ENCODE measurements at places on chromosomes 7 and 10. TPM values are rescaled to one million over a fixed set of nuclear protein-coding genes. Genes with fewer than 3 reads are reported as not detected.
A peak's percentile ranks its signal among the peaks of the same experiment; 100 is the strongest.

DNA sequence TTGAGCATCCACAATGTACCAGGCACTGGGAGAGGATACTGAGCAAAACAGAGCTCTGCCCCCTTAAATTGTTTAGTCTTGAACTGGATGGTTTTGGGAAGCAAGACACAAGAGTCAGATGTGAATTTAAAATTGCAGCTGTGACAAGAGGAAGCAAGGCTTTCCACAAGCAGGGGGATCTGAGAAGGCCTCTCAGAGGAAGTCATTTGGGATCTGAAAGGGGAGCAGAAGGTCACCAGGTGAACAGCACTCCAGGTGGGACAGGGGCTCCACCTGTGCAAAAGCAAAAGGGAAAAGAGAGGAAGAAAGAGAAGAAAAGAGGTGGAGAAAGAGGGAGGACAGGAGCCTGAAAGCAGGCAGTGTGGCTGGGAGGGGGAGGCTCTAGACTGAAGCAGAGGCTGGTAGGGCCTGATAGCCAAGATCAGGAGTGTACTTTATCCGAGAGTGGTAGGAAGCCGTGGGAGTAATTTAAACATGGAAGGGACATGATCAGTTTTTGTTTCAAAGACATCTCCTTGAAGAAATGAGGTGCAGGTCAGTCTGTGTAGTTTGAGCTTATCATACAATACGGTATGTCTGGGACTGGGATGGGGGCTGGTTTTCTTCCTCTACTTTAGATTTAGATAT lies 76.1 kb upstream of the DUSP5 start:
- no peak for DNase-seq

DNA sequence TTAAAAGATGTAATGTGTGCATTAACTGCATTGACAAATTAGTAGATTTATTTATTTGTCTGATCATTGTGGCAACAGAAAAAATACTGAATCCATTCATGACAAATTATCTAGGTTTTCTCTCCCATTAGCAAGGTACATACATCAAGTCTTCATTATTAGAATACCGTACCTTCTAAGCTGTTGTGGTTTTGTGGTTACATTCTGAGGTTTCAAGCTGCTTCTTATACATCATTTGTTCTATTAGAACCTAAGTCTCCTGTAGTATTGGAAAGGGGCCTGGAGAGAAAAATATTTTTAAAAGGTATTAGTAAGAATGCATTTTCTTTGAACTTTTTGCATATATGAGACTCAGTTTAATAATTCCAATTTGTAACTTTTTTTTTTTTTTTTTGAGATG lies 26.3 kb upstream of the CACNB2 start:
- DNase-seq: no peak

- DNase-seq: no peak
Measured at GRCh38 chr7:34011696-34012095, 106.4 kb downstream of the BMPER start.

GRCh38 chr7:133237545-133237944 lies 15.3 kb upstream of the EXOC4 start:
- no peak for DNase-seq

- DNase-seq: no peak
Measured at GRCh38 chr7:46885167-46885566, 696.7 kb downstream of the TNS3 start.

DNA sequence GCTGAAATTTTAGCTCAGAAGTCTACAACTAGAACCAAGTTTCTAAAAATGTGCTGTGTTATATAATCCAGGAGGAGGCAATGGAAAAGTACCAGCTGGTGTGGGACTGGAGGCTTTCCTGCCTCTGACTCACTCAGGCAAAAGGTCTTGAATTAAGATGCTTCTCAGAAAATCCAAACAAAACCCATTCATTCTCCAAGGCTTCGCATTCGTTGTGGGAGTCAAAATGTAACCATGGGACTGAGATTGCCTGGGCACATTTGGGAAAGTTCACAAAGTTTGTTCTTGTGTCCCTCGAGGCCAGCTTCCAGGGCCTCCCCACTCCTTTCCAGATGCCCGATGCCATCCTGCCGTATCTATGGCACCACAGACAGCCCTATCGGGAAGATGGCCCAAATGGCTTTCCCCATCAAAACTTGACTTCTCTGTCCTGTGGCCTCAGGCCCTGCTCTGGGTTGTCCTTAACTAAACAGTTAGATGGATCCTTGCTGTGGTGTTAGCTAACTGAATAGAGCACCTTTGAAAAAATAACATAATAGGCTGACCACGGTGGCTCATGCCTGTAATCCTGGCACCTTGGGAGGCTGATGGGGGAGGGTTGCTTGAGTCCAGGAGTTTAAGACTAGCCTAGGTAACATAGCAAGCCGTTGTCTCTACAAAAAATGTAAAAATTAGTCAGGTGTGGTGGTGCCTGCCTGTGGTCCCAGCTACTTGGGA lies 180.5 kb downstream of the PFKFB3 start:
- peak; percentile 35 for DNase-seq

DNA sequence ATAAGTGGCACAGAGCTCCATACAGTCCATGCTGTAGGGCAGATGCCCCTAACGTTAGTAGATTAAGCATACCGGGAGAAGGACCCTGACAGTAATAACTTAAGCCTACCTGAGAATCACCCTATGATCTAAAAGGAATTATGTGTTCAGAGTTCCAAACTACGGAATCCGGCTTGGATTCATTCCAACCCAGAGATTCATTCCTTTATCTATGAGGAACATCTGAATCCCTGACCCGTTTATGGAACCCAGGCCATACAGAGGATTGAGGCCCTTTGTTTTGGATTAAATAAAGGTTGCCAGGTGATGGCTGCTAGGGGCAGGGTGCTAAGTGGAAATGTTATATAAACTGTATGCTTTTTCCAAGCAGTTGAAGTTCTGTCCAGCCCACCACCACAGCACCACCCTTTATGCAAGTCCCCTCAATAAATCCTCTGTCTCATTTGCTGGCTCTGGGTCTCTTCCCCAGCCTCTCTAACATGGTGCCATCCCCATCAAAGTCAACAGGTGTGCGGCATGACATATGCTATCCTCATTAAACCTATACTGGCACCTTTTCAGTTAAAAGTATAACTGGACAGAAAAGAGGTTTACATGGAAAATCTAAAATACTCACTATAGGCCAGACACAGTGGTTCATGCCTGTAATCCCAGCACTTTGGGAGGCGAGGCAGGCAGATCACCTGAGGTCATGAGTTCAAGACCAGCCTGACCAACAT lies 9.1 kb upstream of the ANAPC16 start:
- no peak for DNase-seq

GRCh38 chr7:94908323-94909178 lies 1.2 kb downstream of the PPP1R9A start:
- no peak for DNase-seq

- DNase-seq: no peak
Measured at GRCh38 chr10:130487566-130487965, 351.4 kb downstream of the GLRX3 start.

- DNase-seq: no peak
Measured at GRCh38 chr7:45098983-45099839, 10.4 kb upstream of the NACAD start.

- peak; percentile 88 for DNase-seq
Measured at GRCh38 chr10:32961895-32962369, 3.9 kb upstream of the ITGB1 start.

GRCh38 chr7:26792006-26792405 lies 72.4 kb downstream of the SKAP2 start:
- no peak for DNase-seq

DNA sequence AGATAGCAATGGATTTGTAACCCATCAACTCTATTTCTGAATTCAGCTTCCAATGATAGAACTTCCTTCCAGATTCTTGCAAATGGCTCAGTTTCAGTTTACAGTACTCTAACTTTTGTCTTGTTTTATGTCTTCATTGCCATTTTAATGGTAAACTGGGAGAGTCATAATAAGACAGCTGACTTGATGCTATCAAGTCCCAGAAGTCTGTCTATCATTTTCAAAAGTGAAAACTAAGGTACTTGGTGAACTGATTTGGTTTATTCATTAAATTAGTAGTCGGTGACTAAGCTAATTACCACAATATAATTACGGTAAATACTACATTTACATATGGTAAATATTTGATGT lies 25.0 kb downstream of the RTKN2 start:
- DNase-seq: no peak

- no peak for DNase-seq
Measured at GRCh38 chr10:91610444-91610843, 22.4 kb downstream of the PPP1R3C start.

DNA sequence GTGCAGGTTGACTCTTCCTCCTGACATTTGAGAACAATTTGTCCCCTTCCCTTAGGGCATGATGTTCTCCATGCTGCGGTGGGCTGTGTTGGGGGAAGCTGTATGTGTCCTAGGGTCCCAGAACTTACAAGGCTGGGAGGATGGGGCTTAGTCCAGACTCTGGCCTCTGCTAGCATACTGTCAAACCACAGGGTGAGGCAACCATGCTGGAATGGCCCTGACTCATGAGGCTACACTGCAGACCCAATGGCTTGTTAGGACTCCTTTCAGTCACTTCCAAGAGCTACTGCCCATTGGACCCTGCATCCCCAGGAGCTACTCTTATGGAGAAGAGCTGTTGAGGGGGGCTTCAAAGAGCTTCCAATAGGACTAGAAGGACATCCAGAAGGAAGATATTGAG lies 20.1 kb upstream of the FAM170B start:
- DNase-seq: no peak

- peak; percentile 35 for DNase-seq
Measured at GRCh38 chr7:81484261-81484660, 285.6 kb downstream of the HGF start.

- no peak for DNase-seq
Measured at GRCh38 chr7:45028920-45029344, 28.9 kb downstream of the CCM2 start.

- DNase-seq: no peak
Measured at GRCh38 chr7:150403376-150404171, 24.4 kb downstream of the ZNF775 start.

- DNase-seq: no peak
Measured at GRCh38 chr7:99201027-99201426, 6.9 kb downstream of the KPNA7 start.

GRCh38 chr10:97494863-97495506 lies 3.2 kb downstream of the MMS19 start:
- DNase-seq: no peak

DNA sequence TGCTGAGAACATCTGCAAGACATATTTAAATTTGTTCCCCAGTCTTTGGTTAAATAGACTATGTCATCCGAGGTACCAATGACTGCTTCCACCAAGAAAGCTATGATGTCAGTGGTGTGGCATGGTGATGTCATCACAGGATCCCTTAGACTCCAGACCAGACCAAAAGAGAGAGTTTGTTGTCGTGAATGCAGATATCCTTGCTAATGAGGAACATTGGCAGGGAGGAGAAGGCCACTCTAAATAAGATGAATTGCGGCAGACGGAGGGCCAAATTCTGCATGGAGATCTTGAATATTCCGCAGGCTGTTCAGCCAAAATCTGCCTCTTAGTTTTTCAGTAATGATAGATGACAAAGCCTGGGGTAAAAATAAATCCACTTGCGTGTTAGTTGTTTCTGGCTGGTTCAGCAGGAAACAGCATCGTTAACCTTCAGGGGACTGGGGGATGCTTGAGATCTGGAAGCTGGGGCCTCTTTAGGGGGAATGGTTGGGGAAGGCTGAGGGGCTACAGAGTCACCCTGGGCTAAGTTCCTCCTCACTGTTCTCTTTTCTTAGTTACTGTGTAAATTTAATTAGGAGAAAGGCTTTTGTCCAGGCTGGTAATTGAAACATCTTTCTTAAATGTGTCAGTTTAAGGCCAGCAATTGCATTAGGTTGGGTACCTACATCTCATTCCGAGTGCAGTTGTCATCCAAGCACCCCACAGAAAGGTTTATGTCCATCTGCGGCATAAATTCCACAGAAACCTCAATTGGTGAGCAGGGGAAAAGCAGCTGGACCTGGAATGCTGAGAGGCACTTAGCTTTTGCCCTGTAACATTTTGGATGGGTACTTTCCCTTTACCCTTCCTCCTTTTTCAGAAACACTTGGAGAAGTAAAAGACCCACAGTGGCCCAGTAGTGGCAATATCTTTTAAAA lies 11.6 kb upstream of the CAMK1D start:
- DNase-seq: no peak

- DNase-seq: no peak
Measured at GRCh38 chr7:155921086-155921803, 109.0 kb upstream of the SHH start.

GRCh38 chr7:30240106-30240800 lies 44.1 kb upstream of the ZNRF2 start:
- no peak for DNase-seq

DNA sequence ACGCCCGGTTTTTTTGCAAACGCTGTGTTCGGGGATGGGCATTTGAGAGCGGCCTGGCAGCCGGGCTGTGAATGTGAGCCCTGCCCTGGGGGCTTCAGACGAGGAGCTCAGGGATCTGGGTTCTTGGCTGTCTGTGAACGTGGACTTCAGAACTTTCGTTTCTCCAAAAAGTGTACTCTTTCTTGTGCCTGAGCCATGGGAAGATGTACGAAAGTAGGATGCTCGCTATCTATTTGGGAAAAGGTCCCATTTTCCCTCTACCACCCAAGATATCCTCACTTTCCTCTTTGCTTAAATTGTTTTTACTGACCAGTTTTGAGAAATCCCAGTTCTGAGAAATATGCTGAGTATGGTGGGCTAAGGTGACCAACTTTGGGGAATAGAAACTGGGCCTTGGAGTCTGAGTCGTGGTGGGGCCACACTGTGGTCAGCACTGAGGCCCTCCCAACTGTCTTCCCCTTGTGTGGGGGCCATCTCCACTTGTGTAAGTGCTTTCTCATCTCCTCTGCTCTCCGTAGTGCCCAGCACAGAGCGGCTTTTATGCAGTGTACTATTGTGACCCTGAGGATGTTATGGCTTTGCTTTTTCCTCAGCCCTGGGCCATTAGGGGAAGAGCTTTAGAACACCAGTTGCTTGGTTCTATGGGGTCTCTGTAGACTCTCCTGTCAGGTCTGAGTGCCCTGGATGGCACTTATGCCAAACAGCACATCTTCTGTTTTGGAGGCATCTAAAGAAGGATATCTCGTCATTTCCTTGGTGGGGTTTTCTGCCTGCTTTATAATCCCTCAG lies 918 bp downstream of the DBNL start:
- DNase-seq: no peak

SFTPA2 gene
- not detected for total RNA-seq

CALML5 gene
- not detected for total RNA-seq

GPER1 gene
- 2.0 TPM for total RNA-seq

TAS2R5 gene
- 0.53 TPM for total RNA-seq

RBP3 gene
- not detected for total RNA-seq

EBF3 gene
- 0.14 TPM for total RNA-seq

UTF1 gene
- not detected for total RNA-seq

GNAT3 gene
- not detected for total RNA-seq

MRC1 gene
- total RNA-seq: 2.4 TPM

STOX1 gene
- 0.11 TPM for total RNA-seq
